ENCODE measurements at places on chromosomes 6 and 20.

- DNase-seq = no peak
Observed at GRCh38 chr20:34628026-34628425, 48.9 kb downstream of the PIGU start.

GRCh38 chr20:50309280-50309763, 118.7 kb downstream of the CEBPB start:
- no peak for DNase-seq

GRCh38 chr6:46491201-46491627, at the start of gene RCAN2:
Gene RCAN2, minus strand, starts transcription at chr6:46491449.
- no peak for DNase-seq

GRCh38 chr20:61026173-61026572, 225.9 kb upstream of the CDH4 start:
- no peak for DNase-seq

GRCh38 chr6:131136021-131136786, 937 bp downstream of the AKAP7 start:
- DNase-seq = no peak

- DNase-seq = no peak
Observed at GRCh38 chr6:147154454-147154853, 49.8 kb upstream of the STXBP5 start.

- DNase-seq = no peak
Observed at GRCh38 chr6:41161851-41162552, 914 bp downstream of the TREM2 start.

DNA sequence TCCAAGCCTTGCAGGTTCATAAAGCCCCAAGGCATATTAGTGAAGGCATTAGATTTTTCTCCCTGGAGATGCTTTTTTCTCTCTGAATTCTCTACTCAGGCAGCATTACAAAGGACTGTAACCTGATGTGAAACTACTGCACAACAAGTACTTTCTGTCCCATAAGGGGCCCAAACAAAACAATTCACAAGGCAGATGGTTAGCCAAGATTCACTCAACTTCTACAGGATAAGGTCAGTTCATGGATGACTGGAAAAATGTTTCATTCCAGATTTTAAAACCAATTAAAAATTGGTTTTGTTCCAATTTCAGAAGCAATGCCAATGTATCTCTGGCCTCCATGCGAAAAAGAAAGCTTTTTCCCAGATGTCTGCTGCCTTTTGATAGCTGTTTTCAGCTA, 181.8 kb downstream of the KHDC1L start:
- no peak for DNase-seq

DNA sequence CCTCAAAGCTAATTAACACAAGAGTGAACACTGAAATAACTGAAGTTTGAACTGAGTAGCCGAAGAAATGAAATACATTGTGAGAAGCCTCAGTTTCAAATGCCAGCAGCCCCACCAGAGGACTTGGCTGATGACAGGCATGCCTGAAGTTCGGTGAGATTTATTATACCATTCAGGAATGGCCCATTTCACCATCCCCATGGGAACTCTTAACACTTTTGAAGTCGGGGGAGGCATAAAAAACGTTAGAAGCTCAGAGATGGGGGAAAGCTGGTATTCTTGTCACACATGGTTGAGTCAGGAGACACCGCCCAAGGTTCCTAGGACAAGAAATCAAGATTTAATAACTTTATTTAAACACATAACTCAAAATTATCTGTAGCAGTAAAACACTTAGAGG, 17.6 kb upstream of the SLC22A3 start:
- DNase-seq = no peak

DNA sequence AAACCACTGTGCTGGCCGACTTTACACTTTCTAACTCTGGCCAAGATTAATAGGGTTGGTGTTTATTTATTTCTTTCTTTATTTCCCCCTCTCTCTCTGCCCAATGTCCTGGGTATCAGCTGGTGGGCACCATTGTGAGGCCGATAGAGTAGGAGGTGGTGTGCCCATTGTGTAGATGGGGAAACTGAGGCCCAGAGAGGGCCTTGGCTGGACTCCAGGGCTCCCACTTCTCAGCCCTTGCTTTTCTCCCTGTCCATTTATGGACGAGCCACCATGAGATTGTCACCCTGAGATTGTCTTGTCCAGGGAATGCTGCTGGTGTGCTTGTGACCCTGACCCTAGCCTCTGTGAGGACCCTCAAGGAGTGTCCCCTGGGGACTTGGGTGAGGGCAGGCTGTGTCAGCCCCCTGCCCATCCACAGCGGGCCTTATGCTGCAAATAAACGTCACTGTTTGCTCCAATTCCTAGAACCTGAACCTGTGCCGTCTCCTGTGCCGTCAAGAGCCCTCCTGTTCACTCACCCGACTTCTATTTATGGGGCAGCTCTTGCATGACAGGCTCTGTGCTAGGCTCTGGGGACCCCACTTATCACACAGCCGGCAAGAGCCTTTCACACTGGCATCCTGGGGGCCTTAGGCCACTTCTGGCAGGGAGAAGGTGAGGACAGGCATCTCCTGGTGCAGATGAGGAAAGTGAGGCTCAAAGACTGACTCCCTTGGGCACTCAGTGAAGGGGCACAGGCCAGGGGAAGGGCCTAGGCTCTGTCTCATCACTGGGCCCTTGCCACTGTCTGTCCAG, 24.8 kb downstream of the SUN5 start:
- DNase-seq = no peak

DNA sequence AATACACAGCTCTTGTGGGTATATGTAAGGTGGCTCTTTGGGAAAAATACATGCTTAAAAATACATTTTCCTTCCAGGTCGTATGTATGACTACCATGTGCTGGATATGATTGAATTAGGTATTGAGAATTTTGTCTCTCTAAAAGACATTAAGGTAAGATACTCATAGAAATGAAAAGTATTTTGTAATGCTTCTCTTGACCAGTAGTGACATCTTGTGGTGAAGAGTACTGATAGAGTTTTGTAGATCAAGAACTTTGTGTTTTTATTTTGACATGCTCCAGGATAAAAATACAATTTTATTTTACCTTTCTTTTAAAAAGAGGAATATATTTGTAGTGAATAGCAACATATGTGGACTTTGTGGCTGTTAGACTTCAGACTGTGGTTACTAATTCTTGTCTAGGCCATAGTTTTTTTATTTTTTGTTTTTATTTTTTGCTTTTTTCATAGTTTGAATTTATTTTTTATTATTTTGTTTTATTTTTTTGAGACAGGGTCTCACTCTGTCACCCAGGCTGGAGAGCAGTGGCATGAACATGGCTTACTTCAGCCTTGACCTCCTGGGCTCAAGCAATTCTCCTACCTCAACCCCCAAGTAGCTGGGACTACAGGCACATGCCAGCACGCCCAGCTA, 17.9 kb downstream of the RPF2 start:
- DNase-seq = no peak

DNA sequence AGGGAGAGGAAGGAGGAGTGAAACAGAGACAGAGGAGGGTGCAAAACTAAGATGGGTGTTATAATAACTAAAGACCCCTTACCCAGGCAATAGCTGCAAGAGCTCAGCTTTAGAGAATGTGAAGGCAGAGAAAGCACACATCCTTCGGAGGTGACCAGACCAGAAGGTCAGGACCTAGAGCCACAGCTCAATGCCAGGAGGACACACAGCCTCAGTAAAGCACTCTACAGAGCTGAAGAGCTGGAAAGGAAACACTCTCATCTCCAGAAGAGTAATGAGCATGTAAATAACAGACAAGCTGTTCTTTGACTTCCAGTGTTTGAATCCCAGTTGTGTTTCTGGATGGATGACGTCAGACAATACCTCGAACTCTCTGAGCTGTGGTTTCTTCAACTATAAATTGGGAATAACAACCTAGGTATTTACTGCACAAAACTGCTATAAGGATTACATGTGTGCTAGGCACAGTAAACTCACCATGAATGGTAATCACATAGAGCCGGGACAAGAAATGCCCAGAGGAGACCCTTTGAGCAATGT, 63.2 kb downstream of the MAP3K5 start:
- no peak for DNase-seq

- no peak for DNase-seq
Observed at GRCh38 chr6:42314571-42315258, 97.1 kb upstream of the MRPS10 start.

- no peak for DNase-seq
Observed at GRCh38 chr6:71404145-71404966, 115.7 kb downstream of the OGFRL1 start.

GRCh38 chr6:47076422-47077344, 34.6 kb upstream of the ADGRF1 start:
- no peak for DNase-seq

DNA sequence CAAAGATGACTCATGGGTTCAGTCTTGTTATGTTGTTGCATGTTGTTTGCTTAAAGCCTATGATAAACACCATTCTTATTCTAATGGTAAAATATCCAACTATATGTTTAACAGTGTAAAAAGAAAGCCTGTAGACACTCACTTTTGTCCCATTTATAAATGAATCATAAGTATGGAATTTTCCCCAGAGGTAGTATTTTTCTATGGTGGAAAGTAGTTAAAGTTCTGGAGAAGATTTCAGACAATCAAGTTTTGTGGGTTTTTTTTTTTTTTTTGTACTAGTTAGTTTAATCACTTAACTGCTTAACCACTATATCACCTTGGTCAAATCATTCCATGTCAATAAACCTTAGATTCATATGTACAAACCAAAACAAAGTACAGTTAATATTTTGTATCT, 35.8 kb downstream of the PTCHD4 start:
- DNase-seq = no peak

DNA sequence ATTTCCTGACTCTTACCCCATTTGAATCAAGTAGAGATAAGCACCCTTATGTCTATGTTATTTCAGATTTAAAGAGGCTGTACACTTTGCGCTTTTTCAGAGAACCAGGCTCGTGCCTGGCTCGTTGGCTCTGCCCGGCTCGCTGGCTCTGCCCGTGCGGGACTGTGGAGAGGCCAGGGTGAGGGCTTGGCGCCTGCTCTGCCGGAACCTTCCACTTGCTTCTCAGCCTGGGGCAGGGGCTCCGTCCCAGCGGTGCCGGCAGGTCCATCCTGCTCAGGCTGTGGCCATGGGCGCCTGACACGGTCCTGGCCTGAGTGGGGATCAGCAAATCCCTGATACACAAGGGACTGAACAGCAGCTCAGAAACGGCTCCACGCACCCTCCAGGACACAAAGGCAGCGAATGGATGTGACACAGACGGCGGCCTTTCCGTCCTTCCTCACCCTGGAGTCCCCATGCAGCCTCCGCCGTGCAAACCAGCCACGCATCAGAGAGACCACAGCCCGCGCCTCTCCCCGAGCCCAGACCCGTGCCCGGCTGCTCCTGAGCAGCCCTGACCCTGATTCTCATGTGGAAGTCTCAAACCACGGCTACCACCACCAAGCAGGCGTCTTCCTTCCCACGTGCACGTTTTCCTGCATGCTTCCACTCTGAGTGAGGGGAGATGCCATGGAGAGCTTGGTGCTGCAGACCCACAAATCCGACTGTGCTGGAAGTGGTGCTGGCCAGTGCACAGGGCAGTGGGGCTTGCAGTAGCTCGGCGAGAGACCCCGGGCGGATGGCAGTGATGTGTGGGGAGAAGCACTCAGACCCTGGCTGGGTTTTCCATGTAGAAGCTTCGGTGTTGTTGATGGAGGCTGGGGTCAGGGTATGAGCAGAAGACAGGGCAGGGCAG, 233.9 kb downstream of the ERMARD start:
- no peak for DNase-seq

GRCh38 chr6:12165722-12166280, 124.4 kb upstream of the EDN1 start:
- no peak for DNase-seq

- DNase-seq = no peak
Observed at GRCh38 chr6:131460614-131461000, 112.4 kb upstream of the ARG1 start.

- DNase-seq = no peak
Observed at GRCh38 chr20:32978009-32978335, 26.3 kb downstream of the SUN5 start.

GRCh38 chr6:37985355-37985754, 165.8 kb downstream of the ZFAND3 start:
- DNase-seq = no peak

GRCh38 chr6:90214461-90214860, 82.2 kb downstream of the BACH2 start:
- DNase-seq = no peak

DNA sequence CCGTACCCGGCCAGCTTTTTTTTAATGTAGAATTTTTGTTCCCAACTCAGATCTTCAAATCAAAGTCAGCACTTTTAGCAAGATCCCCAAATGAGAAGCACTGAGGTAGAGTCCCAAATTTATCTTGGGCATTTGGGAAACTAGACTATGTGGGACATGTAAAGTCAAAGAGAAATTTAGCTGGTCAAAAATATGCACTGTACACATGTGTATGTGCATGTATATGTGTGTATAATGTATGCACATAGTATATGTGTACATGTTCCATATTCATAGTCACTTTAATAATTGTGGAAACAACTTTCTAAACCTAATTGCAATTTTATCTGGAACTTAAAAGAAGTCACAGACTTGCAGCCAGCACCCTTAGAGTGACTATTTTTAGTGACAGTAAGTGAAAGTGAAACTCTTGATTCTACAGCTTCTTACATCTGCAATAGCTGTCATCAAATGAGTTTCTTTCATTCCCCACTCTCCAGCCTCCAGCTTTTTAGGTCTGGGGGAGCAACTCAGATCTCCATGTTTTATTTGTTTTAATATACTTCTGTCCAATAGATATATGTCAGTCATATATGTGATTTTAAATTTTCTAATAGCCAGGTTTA, 53.6 kb downstream of the CDC40 start:
- no peak for DNase-seq

DNA sequence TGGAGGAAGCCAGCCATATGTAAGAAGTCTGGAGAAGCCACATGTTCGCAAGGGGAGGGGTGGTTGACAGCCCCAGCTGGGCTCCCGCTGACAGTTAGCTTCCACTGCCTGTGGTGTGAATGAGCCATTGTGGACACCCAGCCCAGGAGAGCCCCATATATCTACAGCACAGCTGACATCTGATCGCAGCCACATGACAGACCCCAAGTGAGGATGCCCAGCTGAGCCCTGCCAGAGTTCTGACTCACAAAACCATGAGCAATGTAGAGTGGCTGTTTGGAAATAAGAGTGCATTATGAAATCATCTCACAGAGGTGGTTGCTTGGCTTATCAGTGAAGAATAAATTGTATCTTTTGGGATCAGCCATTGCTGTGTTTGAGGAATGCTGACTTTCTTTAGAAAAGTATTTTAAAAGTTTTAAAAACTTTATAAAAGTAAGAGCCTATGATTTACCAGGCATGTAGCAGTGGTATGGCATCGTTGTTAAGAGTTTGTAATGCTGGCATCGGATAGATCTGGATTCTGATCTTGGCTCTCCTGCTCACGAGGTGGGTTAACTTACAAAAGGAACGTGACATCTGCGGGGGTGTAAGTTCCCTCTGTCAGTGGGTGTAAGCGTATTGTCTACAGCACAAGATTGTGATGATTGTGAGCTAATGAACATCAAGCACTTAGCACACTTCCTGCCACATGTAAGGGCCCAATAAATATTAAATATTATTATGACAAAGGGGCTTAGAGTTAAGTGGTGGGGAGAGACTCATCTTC, 24.1 kb downstream of the CFAP61 start:
- no peak for DNase-seq

GRCh38 chr6:22666586-22666985, 97.2 kb downstream of the HDGFL1 start:
- DNase-seq = no peak

- DNase-seq = no peak
Observed at GRCh38 chr6:14383393-14384174, 266.0 kb downstream of the CD83 start.

GRCh38 chr6:166461821-166462460, 79.2 kb upstream of the MPC1 start:
- DNase-seq = no peak
